ENCODE measurements at places on chromosomes 13 and 19.

GRCh38 chr13:55464222-55464621 lies 1676.5 kb upstream of the PRR20A start:
- no peak for DNase-seq

- no peak for DNase-seq
These were observed at the start of gene WDR87 for GRCh38 chr19:37905946-37906868. WDR87 (minus strand) TSS chr19:37906594; CDS start chr19:37898239, 8,355 bp downstream.

- DNase-seq: no peak
These were observed 38.6 kb downstream of the GATAD2A start for GRCh38 chr19:19443902-19444680.

DNA sequence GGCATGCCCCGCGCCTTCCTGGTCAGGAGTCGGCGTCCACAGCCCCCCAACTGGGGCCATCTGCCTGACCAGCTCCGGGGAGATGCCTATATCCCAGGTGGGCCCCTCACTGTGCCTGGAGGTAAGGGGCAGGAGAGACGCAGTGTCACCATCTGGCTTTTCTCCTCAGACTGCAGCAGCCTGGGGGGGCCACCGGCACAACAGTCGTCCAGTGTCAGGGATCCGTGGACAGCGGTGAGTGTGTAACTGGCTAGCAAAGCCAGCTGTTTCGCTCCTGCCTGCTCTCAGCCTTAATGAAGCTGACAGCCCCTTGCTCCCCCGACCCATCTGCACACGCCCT lies 227 bp downstream of the OVOL3 start:
- DNase-seq: no peak

DNA sequence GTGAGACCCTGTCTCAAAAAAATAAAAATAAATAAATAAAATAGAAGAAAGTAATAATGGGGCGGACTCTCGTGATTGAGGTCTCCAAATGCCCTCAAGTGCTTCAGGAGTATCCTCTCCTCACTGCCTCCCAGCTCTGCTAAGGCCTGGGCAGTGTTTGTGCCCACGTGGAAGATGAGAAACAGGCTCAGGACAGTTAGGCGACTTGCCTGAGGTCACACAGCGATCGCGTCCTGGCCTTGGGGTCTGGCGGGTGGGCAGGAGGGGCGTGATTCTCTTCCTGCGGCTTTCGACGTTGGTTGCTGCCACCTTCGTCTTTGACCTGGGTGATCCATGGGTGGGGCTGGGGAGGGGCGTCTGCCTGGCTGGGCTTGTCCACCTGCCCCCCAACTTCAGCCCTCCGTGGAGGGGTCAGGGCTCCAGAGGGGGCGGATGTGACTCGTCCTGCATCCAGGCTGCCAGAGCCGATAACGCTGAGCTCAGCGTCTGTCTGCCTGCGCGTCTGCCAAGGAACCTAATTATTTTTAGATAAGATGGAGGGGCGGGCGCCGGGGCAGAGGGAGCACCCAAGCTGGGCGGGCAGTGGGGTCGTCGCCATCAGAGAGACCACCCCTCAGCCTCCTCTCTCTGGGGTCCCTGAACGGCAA lies 56.9 kb downstream of the NFIC start:
- DNase-seq: no peak

GRCh38 chr13:110965038-110965754 lies 50.3 kb upstream of the ANKRD10 start:
- DNase-seq: no peak

DNA sequence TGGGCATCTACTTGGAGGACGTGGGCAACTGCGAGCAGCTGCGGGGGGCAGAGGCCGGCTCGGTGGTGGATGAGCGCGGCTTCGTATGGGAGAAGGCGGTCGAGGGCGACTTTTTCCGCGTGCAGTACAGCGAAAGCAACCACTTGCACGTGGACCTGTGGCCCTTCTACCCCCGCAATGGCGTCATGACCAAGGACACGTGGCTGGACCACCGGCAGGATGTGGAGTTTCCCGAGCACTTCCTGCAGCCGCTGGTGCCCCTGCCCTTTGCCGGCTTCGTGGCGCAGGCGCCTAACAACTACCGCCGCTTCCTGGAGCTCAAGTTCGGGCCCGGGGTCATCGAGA lies 10.3 kb upstream of the STRN4 start:
- DNase-seq: no peak

DNA sequence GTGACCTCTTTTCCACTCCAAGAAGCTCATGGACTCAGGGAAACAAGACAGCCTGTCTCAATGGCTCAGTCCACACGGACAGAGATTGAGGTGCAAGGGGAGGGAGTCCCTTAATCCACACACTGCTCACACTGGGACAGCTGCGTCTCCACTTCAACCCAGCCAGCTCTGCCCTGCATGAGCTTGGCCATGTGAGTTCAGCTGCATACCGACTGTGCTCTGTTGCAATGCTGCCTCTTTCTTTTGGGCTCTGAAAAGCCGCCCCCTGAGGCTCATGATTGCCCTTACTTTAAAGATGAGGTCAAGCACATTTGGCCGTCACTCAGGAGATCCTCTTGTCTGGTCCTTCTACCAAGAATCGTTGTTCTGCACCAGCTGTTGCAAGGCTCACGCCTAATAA lies 64.8 kb upstream of the KCTD15 start:
- no peak for DNase-seq
